ENCODE measurements at places on chromosomes 11 and 22.

DNA sequence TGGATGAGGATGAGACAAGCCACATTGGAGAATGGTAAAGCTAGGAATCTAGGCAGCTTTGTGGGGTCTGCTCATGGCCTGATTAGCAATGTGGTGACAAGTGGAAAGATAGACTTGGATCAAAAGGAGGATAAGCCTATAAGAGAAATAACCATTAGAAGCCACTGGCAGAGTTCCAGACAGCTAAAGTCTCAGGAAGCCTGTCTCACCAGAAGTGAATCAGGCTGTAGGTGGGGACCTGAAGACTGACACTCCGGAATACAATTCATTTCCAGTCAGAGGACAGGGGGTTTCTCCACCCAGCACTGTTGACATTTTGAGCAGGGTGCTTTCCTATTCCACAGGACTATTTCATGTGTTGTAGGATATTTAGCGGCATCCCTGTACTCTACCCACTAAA, 129.7 kb downstream of the ARHGAP42 start:
- no peak for DNase-seq

GRCh38 chr11:125750629-125751028, 4.5 kb downstream of the PATE1 start:
- no peak for DNase-seq

GRCh38 chr22:35818897-35819296, 101.2 kb downstream of the APOL5 start:
- no peak for DNase-seq

- DNase-seq: no peak
Measured at GRCh38 chr11:61866231-61866957, 25.0 kb downstream of the FADS3 start.

DNA sequence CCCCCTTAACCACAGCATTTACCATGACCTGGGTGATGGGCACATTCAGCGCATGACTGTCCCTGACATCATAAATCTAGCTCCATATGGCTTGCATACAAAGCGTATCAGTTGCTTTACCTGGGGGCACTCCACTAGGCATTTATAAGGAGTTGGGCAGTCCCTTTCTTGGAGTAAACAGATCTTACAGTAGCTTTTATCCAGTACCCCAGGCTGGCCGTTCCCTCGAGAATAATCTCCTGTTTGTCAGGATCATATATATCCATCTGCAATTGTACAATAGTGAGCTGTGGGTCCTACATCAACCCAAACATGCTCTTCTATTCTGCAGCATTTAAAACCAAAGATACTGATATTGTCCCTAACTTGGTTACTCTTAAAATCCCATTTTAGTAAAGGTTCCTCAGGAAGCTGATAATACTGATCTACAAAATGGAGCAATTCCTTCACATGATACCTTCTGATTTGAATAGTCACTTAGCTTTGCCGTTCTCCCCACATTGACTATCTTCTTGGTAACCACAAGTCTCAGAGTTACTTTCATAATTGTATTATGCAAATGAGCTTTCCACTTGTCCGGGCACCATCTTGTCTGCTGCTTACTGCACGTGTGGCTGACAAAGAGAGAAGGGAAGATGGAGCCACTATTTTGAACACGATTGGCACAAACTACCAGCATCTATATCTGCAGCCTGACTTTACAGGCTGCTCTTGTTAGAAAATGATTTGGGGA, 205.0 kb downstream of the CWF19L2 start:
- DNase-seq: no peak

- no peak for DNase-seq
Measured at GRCh38 chr11:36007127-36007655, 63.3 kb downstream of the LDLRAD3 start.

DNA sequence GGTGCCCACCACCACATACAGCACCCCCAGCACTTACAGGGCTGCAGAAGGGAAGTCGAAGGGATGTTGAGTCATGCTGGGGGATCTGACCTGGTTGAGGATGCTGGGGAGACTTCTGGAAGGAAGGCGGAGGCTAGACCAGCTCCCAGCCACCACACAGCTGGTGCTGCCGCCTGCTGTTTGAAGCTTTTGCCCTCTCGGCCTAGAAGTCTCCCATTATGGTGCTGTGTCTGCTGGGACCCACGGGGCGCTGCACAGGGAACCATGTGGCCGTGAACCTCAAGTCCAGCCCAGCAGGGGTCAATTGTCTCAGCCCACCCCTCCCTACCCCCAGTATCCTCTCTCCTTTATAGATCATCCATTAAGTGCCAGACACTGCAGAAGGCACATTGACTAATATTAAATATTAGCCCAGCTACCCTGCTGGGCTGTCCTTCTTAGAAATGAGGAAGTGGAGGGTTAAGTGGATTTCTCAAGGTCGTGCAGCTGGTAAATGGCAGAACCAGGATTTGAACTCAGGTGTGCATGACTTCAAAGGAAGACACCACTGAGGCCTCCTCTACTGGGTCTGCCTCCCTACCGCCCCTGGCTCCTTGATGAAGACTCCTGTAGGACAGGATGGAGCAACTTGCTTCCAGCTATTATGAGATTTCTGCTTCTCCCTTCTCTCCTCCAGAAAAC, 49.7 kb downstream of the CYTH4 start:
- no peak for DNase-seq

DNA sequence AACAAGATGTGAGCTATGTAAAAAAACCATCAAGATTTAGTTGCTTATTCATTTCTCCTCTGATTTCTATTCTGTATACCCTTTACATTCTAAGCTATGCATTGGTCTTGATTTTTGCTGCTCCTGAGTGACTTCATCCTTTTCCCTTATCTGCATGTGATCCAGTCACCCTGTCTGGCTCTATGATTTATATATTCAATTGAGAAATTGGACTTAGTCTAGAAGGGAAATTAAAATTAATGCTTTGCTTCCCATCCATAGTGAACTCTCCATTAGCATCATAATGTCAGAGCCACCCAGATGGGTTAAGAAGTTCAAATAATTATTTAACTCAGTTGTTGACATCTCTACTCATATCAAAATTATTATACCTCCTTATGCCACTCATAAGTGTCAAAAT, 5.0 kb downstream of the JRKL start:
- no peak for DNase-seq

DNA sequence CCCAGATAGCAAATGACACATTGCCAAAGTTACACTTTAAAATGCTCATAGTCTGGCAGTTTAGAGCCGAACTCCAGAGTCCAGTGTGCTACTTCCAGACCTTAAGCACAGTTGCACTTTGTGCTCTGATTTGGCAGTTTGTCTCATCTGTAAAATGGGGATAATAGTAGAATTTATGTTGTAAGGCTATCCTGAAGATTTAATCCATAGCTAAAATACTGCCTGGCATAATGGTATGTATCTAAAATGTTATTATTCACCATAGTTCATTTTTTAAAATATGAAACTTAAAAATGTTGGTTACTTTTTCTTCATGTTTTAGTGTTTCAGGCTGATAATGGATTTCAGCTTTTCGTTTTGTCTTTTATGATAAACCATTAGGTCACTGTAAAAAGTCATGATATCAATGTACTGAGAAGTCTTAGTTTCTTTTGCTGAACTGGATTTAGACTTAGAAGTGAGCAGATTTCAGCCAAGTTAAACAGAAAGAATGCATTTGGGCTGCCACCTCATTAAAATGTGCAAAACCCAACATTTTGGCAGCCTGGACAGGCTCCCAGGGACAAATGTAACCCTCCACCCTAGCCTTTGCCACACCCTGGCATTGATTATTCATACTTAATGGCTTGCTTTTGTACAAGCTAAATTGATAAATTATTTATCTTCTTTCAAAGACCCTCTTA, 933 bp downstream of the OLFML1 start:
- no peak for DNase-seq

DNA sequence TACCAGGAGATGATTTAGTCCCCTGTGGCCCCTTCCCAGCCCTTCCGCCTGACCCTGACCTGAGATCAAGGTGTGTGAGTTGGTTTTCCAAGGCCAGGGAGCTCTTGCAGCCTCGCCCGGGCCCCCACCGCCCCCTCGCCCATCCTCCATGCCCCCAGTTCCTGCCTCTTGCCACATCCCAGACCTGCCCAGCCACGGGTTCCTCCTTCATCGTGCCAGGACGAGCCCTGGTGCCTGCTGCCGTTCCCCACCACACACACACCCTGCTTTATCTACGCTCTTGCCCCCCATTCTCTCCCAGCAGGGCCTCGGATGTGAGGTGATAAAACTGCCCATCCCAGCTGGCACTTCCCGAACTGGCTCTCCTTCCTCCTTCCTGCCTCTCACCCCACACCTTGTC, 1.4 kb upstream of the LIF start:
- no peak for DNase-seq

DNA sequence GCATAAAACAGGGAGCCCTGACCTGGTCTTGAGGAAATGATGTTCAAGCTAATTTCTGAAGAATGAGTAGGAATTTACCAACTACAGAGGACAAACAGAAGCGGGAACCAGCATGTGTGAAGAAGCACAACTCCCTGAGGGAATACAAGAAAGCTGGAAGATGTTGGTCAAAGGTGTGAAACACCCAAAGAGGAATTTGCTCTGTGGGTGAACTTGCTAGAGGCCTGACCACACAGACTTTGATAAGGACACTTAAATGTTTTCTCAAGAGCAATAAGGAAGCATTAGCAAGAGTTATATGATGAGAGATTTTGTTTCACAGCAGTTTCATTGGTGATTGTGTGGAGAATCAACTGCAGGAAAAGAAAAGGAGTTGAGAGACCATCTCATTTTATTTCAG, 17.6 kb downstream of the SLC5A12 start:
- no peak for DNase-seq

Measured in activated CD4-positive, alpha-beta T cell treated with anti-CD3 and anti-CD28 coated beads for 48 hours (primary cell).